Left lung (tissue), 14 donors: ENCODE measurements at places on chromosomes 12 and 14. TPM values are rescaled to one million over a fixed set of nuclear protein-coding genes. Genes with fewer than 3 reads are reported as not detected.
A peak's percentile ranks its signal among the peaks of the same experiment; 100 is the strongest.

- peak; percentile 80 for DNase-seq
Observed at GRCh38 chr12:105053116-105053572, 31.1 kb downstream of the ALDH1L2 start.

GRCh38 chr12:32702946-32703345 lies 23.8 kb downstream of the DNM1L start:
- no peak for DNase-seq

DNA sequence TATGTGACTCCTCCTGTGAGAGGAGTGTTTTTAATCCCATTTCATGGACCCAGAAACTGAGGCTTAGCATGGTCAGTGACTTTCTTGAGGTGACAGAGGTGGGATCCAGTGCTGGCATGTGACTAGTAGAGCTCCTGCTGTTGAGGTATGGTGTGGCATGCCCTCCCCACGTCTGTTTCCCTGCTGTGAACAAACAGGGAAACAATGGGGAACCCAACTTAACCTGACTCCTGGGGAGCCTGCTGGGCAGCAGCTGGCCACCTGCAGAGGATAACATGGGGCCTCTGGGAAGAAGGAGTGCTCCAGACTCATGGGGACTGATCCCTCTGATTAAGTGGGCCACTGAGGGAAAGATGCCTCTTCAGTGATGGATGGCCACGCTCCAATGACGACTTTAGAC lies 114.0 kb downstream of the BEGAIN start:
- DNase-seq = no peak

Gene AQP6
- total RNA-seq = 0.09 TPM

DNA sequence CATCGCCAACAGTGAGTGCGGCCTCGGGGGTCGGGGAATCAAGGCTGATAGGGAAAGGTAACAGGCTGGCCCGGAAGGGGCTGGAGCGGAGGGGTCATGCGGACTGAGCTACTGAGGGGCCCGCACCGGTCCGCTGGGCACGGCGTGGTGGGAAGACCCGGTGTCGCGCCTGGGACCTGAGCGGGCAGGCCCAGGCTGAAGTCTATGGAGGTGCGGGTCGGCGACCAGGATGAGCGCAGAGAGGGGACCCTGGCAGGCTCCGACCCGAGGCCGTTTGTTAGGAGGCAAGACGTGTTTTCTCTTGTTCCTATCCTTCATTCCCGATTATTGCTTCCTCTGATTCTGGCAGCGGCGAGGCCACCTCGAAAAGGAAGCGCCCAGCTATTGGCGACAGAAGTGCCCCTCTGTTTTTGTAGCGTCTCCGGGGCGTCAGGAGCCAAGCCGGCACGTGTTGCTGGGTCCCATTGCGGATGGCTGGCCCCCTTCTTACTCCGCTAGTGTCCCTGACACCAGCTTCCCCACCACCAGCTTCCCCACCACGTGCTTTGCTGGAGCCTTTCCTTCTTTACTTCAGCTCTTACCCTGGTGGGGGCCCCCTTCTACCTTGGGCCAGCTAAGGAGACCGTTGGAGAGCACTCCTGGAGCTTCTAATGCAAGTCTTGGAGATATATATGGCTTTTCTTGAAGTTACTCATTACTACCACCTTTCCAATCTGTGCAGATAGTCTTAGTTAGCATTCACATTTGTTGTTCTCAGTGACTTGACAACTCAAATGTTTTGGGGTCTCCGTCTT lies 653 bp downstream of the PA2G4 start:
- no peak for DNase-seq

DNA sequence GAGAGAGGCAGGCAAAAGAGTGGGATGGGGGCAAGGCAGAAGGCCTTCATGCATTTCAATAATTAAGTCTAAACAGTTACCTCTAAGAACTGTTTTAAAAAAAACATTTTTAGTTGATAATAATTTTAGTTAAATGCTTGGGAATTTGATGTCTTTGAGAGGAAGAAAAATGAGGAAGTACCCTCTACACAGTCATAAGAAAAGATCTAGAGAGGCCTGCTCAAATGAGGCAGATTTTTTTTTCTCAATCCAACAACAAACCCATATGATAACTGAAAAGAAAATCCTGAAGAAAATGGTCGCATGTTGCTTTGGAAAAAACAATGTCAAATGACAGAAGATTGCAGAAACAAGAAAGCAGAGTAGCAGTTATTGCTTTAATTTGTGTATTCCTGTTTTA lies 25.6 kb downstream of the SINHCAF start:
- no peak for DNase-seq

Gene RD3L
- not detected for total RNA-seq

GRCh38 chr12:52295663-52296062 lies 4.3 kb upstream of the KRT81 start:
- DNase-seq = no peak

GRCh38 chr14:104680806-104681688 lies 8.4 kb upstream of the INF2 start:
- DNase-seq = peak; percentile 83

DNA sequence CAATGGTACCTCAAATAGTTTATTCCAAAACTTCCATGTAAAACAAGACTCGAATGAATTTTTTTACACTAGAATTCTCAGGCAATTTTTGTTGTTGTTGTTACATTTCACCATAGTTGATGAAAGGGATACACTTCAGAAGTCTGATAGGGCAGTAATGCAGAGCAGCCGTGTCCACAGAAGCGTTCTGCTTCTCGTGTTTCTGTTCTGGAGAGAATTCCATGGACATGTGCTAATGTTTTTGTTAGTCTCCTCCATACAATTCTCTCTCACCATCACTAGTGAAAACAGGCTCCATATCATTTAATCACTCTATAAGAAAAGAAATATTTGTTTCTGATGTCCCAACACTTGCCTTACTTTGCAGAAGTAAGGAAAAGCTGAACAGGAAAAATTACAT lies 606.1 kb downstream of the SLC16A7 start:
- DNase-seq = no peak

- peak; percentile 65 for DNase-seq
Observed at GRCh38 chr14:69107407-69108003, 45.4 kb downstream of the DCAF5 start.

- DNase-seq = peak; percentile 22
Observed at GRCh38 chr14:30272848-30273832, 285.8 kb upstream of the G2E3 start.

DNA sequence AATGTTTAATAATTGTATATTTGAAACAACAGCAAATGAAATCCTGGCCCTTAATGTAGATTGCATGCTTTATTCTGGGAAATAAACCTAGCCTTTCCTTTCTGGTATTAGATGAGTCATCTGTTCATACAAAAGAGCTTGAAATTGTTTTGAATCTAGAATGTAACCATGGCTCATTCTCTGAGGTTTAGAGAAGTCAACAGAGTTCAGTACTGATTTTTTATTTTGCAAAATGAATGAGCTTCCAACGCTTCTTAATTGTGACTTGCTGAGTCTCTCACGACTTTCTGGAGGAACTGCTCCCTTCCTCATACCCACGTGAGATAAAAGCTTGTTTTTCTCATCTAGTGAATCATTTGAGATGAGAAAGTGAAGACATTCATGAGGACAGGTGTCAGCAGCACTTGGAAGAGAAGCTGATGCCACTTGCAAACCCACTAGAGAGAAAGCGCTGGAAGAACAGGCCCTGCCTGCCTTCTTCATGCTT lies 509.6 kb downstream of the VRK1 start:
- no peak for DNase-seq

DNA sequence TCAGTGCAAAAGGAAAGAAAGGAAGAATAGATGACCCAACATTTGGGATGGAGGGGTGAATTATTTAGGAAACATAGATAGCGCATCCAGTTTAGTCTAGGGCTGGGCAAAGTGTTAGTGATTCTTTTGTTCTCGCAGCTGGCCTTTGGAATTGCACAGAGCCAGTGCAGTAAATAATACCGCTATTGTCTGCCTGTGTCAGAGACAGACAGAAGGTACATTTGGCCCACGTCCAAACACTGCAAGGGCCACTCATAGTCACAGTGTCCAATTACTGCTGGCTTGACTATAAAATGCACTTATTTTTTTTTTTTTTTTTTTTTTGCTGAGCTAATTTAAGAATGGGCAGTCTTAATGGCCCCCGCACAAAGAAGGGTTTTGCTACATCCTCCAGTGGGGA lies 638.6 kb downstream of the BCL11B start:
- DNase-seq = no peak

GRCh38 chr12:26271889-26272492 lies 76.6 kb downstream of the SSPN start:
- peak; percentile 72 for DNase-seq

GRCh38 chr12:66823857-66824570 lies 145.1 kb upstream of the GRIP1 start:
- no peak for DNase-seq

- no peak for DNase-seq
Observed at GRCh38 chr14:82385048-82385447, 851.4 kb upstream of the SEL1L start.

DNA sequence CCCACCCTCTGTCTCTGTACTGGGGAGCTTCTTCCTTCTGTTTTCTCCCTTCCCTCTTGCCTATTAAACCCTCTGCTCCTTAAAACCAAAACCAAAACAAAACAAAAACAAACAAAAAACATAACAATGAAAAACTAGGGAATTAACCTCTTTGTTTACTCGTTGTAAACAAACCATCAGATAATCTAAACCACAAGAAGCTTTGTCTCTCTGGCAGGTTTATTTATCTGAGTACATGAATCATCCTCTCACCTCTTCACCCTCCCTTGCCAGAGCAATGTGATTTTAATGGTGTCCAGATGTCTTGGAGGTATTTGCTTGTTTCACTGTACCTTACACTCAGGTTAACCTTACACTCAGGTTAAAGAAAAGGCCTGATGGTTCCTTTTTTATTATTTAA lies 66.1 kb downstream of the DYRK2 start:
- no peak for DNase-seq

DNA sequence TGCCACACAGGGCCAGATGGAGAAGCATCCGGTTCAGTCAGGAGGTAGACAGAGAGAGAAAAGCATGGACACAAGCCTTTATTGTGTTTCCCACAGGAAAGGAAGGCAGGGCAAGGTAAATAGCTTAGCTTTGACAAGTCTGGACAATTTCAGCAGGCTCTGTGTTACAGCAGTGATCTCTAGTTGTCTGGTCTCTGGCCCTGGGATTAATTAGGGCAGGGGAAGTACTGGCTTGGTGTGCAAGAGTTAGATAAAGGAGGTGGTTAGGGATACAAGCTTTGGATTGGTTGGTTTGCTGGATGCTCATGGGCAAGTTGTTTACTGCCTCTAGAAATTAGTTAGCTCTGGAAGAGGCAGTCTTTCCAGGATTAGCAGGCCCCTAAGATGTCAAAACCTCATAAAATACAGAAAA lies 15.1 kb upstream of the NGDN start:
- DNase-seq = no peak

- DNase-seq = no peak
Observed at GRCh38 chr14:87264272-87264785, 728.7 kb downstream of the GALC start.

DNA sequence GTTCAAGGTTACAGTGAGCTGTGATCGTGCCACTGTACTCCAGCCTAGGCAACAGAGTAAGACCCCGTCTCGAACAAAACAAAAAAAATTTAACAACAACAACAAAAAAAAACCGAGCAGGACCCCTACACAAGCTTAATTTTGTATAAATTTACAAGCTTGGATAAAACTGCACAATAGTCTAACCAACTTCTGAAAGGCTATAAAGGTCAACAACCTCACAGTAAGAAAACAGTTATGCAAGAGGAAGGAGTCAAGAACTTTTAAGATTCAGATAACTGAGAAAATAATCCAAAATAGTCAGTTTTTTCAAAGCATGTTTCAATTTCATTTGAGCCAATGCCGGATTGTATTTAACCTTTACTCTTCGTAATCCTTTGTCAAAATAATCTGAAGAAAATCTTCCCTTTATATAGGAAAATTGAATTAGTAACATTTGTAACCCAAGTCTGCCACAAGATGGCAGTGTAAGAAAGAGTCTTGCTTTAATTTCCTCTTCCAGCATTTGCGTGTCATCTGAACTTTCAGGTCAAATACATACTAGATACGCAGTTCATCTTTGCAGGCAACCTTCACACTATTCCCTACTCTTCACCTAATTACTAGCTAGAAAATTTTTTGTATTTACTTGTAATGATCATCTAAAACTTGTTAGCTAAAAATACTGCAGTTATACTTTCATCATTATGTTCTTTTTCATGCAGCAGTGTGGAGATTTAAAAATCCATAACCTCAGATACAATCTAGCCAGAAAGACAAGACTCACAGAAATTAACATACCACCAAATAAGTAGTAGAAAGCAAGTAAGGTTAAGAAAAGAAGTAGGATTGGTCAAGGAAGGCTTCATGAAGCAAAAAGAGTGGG lies 5.8 kb downstream of the CCNB1IP1 start:
- peak; percentile 78 for DNase-seq

DNA sequence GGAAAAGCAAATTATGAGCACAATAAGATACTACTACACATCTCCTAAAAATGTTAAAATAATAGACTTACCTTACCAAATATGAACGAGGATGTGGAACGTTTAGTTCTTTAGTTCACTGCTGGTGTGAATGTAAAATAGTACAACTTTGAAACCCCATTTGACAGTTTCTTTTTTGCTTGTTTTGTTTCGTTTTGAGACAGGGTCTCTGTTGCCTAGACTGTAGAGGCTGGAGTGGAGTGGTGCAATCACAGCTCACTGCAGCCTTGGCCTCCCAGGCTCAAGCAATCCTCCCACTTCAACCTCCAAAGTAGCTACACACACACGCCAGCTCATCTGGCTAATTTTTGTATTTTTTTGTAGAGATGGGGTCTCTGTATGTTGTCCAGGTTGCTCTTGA lies 136.4 kb upstream of the FAR2 start:
- DNase-seq = no peak

Gene SRSF9
- 120 TPM for total RNA-seq

DNA sequence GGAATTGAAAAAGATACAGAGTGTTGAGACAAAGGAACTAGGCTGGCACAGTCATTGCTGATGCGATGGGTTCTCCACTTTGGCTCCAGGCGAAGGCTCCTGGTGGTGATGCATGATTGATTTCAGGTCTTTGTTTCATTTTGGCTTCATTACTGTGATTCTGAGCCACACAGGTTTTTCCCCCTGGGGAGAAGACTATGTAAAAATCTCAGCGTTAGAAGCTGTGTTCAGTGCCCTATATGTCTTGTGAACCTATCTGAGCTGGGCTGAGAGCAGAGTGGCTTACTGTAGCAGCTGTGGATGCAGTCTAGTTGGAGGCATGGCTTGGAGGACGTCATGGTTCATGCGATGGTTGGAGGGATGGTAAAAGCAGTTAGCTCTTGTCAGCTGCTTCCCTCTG lies 54.0 kb downstream of the GPATCH2L start:
- DNase-seq = no peak

DNA sequence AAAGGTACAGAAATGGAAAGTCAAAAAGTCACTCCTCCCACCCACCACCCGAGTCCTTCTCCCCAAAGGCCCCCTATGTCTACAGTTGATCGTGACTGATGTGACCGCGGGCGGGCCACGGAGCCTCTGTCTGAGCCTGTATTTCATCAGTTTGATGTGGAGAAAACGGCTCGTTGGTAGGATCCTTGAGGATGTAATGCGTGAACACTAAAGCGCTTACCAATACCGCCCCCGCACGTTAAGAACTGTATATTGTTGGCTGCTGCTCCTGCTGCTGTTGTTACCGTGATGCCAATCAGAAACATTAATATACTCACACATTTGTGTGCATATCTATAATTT lies 24.6 kb upstream of the UBC start:
- peak; percentile 71 for DNase-seq

- no peak for DNase-seq
Observed at GRCh38 chr14:24289649-24290280, 9.8 kb downstream of the DHRS1 start.
